Left ventricle myocardium inferior (tissue), 1 donor: ENCODE measurements at places on chromosomes 12 and 14.

GRCh38 chr14:100088226-100088625 is 23.0 kb downstream of the EVL start:
- H3K27ac ChIP-seq = no peak overlapping the region
- no peaks in the 10 kb centered on the region for H3K27me3 ChIP-seq
- no peak for DNase-seq
- H3K4me3 ChIP-seq = no peak overlapping the region
- no peaks in the 10 kb centered on the region for H3K4me1 ChIP-seq

DNA sequence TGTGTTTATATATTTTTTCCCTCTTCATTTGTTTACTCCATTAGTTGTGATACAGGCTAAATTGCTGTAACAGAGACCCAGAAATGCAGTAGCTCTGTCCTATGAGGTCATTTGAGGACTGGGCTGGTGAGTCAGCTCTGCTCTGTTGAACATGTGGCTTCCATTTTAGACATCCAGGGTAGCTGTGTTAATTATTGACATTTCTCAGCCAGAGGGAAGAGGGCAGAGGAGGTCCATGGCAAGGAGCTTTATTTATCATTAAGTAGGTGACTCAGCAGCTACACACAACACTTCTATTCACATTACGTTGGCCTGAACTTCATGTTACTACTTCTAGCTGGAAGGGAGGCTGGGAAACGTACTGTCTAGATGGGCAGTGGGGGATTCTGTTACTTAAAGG is 85.4 kb downstream of the PTCSC3 start:
- no peaks in the 10 kb centered on the region for H3K36me3 ChIP-seq
- H3K4me3 ChIP-seq = no peak overlapping the region
- no peak overlapping the region for H3K27ac ChIP-seq
- no peaks in the 10 kb centered on the region for H3K27me3 ChIP-seq

GRCh38 chr14:23518709-23519108 is 32.9 kb downstream of the ZFHX2 start:
- no peaks in the 10 kb centered on the region for H3K36me3 ChIP-seq
- H3K27ac ChIP-seq = no peak overlapping the region
- H3K27me3 ChIP-seq = peaks cover 9% of the 10 kb centered on the region
- H3K4me3 ChIP-seq = no peak overlapping the region
- no peak for DNase-seq
- H3K4me1 ChIP-seq = no peaks in the 10 kb centered on the region

DNA sequence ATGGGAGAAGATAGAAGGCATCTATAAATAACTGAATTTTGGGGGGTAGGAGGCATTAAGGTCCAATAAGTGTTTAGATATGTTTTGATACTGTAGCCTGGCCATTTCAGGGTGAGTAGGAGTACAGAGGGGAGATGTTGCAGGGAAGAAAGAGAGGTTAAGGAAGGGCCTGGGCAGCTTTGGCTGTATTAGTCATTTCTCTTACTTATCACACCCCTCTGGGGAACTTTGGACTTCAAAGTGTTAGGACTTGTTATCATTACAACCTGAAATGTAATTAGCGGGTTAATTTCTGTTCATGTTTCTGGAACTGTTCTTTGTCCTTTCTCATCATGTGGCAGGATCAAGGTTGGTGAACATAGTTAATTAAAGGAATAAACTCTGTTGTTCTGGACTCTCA is 40.3 kb downstream of the SUSD6 start:
- no peaks in the 10 kb centered on the region for H3K27me3 ChIP-seq
- H3K4me1 ChIP-seq = peaks cover 93% of the 10 kb centered on the region
- H3K4me3 ChIP-seq = no peak overlapping the region
- no peaks in the 10 kb centered on the region for H3K36me3 ChIP-seq
- no peak for DNase-seq
- peak overlapping the region; percentile 83 for H3K27ac ChIP-seq

GRCh38 chr14:54686219-54686870 is 119.4 kb downstream of the SAMD4A start:
- peak overlapping the region; percentile 94 for H3K27ac ChIP-seq
- DNase-seq = peak; percentile 27
- no peaks in the 10 kb centered on the region for H3K27me3 ChIP-seq
- H3K4me1 ChIP-seq = peaks cover 99% of the 10 kb centered on the region
- no peaks in the 10 kb centered on the region for H3K36me3 ChIP-seq

DNA sequence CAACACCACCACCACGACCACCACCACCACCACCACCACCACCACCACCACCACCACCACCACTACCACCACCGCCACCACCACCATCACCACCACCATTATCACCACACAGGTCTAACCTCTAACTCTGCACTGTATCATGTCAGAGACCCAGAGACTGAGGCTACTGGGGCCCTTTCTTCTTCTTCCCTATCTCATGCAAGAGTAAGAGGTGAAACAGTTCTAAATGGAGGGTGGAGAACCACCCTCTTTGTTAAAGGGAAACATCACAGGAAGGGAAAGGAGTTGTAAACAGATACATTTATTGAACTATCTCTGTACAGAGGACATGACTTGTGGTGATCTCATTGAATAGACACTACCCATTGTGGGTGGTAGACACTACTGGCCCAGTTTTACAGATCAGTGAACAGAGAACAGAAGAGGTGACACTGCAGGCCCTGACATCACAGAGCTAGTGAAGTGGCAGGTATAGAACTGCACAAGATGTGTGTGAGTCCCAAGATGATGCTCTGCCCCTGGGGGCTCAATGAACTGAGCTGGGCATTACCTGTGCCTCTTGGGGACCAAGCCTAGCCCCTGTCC is 91.6 kb downstream of the FOXN3 start:
- no peak overlapping the region for H3K4me3 ChIP-seq
- H3K27ac ChIP-seq = no peak overlapping the region
- H3K4me1 ChIP-seq = peaks cover 32% of the 10 kb centered on the region
- H3K27me3 ChIP-seq = no peaks in the 10 kb centered on the region

- no peak overlapping the region for H3K27ac ChIP-seq
- H3K4me1 ChIP-seq = peaks cover 10% of the 10 kb centered on the region
- DNase-seq = no peak
- peaks cover 91% of the 10 kb centered on the region for H3K27me3 ChIP-seq
These were observed 1.2 kb downstream of the PTPRO start for GRCh38 chr12:15323480-15323879.

DNA sequence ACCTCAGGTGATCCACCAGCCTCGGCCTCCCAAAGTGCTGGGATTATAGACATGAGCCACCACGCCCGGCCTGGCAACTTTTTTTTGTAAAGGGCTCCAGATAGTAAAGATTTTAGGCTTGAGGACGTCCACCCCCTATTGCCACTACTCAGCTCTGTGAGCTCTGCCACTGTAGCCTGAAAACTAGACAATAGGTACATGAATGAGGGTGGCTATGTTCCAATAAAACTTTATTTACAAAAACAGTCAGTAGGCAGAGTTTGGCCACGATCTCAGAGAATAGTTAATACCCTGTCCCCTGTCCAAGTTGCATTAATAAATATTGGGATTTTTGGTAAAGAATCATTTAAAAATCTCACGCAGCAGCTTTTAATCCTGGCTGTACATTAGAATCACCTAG is 90.1 kb downstream of the FOXN4 start:
- peaks cover 100% of the 10 kb centered on the region for H3K36me3 ChIP-seq
- H3K4me1 ChIP-seq = peaks cover 16% of the 10 kb centered on the region
- H3K27me3 ChIP-seq = no peaks in the 10 kb centered on the region
- DNase-seq = no peak
- no peak overlapping the region for H3K4me3 ChIP-seq
- H3K27ac ChIP-seq = no peak overlapping the region

- H3K27me3 ChIP-seq = no peaks in the 10 kb centered on the region
- H3K27ac ChIP-seq = no peak overlapping the region
- H3K36me3 ChIP-seq = no peaks in the 10 kb centered on the region
- peaks cover 19% of the 10 kb centered on the region for H3K4me1 ChIP-seq
- no peak overlapping the region for H3K4me3 ChIP-seq
These were observed 271.5 kb upstream of the TBX3 start for GRCh38 chr12:114955414-114956014.

DNA sequence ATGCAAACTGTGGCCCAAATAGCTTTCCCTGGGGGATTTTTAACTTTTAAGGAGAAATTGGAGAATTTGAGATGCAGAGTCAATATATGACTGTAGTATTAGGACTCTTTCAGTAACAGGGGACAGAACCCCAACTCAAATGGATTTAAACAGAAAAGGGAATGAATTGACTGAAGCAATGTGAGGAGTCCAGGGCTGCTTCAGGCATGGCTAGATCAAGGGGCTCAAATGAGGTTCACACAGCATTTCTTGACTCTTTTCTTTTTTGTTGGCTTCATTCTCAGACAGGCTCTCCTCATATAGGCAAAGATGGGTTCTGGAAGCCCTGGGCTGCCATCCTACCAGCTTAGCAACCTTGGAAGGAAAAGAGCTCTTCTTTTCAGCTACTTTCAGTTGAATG is 13.6 kb downstream of the HNF1A start:
- H3K4me3 ChIP-seq = no peak overlapping the region
- no peaks in the 10 kb centered on the region for H3K36me3 ChIP-seq
- peaks cover 18% of the 10 kb centered on the region for H3K27me3 ChIP-seq

DNA sequence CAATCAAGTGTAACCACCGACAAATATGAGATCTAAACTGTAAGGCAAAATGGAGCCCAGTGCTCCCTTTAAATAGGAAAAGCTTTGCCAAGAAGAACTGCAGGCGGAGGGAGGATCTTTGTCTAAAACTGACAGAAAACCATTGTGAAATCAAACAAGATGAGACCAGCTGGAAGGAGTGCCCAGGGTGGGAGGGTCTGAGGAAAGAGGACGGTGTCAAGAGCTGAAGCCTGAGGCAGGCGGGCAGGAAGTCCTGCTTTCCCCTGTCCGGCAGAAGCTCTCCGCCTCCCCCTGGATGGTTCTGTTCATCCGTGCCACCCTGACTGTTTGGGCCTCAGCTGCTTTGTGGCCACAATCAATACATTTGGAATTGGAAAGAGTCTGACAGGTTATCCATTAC is 37.5 kb downstream of the CDC42BPB start:
- H3K4me1 ChIP-seq = peaks cover 93% of the 10 kb centered on the region
- H3K4me3 ChIP-seq = no peak overlapping the region
- no peaks in the 10 kb centered on the region for H3K27me3 ChIP-seq
- H3K27ac ChIP-seq = no peak overlapping the region
- H3K36me3 ChIP-seq = no peaks in the 10 kb centered on the region
